ENCODE measurements at places on chromosomes 4 and X. TPM values are rescaled to one million over a fixed set of nuclear protein-coding genes. Genes with fewer than 3 reads are reported as not detected.

GALNTL6 gene
- not detected for total RNA-seq

RASGEF1B gene
- total RNA-seq, result 18.5 TPM

SUPT20HL1 gene
- total RNA-seq, result not detected

FAM241A gene
- 4.3 TPM for total RNA-seq

NAP1L3 gene
- 0.48 TPM for total RNA-seq

POU4F2 gene
- not detected for total RNA-seq

BGN gene
- total RNA-seq, result not detected

NIPAL1 gene
- total RNA-seq, result 2.0 TPM

EGF gene
- not detected for total RNA-seq

CTPS2 gene
- total RNA-seq, result 3.8 TPM
